ENCODE measurements at places on chromosomes 5 and 9. TPM values are rescaled to one million over a fixed set of nuclear protein-coding genes. Genes with fewer than 3 reads are reported as not detected.

The SURF4 gene
- total RNA-seq: 295 TPM

GRCh38 chr5:108560581-108560980 lies 178.7 kb upstream of the FBXL17 start:
- no peak for DNase-seq

GRCh38 chr9:135165756-135166519 lies 78.5 kb downstream of the OLFM1 start:
- DNase-seq: no peak

DNA sequence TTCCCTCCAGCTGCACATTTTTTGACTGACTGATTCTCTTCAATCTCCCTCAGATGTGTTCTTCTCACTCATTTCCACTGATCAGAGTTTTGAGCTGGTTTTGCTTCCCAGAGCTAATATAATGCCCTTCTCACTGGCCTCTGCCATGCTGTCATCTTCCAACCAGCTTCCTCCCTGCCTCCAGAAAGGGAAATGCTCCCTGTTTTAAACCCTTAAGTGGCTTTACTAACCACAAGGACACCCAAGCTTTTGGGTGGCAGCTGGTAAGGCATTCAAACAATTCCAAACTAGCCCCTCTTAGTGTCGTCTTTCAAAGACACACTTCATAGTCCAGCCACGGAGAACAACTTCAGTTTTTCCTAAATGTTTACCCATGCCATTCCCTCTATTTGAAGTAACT lies 172.5 kb downstream of the CRB2 start:
- DNase-seq: no peak

DNA sequence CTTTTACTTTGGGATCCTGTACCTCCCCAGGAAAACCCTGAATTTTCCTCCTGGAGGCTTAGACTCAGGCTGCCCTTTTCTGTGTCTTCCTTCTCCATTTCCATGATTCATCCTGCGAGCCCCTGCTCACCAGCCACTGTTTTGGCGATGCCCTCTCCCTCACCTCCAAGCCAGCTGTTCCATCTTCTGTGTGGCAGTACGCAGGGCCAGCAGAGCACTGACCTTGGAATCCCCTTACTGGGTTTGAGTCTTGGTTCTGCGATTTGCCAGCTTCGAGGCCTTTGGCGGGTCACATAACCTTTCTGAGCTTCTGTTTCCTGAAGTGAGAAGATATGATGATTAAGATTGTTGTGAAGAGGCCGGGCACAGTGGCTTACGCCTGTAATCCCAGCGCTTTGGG lies 7.2 kb downstream of the PPARGC1B start:
- DNase-seq: no peak

GRCh38 chr5:66621146-66621545 lies 25.0 kb downstream of the MAST4 start:
- DNase-seq: no peak

All from bronchial epithelial cell (primary cell).